ENCODE measurements at places on chromosomes 6 and 20.
A peak's percentile ranks its signal among the peaks of the same experiment; 100 is the strongest.

DNA sequence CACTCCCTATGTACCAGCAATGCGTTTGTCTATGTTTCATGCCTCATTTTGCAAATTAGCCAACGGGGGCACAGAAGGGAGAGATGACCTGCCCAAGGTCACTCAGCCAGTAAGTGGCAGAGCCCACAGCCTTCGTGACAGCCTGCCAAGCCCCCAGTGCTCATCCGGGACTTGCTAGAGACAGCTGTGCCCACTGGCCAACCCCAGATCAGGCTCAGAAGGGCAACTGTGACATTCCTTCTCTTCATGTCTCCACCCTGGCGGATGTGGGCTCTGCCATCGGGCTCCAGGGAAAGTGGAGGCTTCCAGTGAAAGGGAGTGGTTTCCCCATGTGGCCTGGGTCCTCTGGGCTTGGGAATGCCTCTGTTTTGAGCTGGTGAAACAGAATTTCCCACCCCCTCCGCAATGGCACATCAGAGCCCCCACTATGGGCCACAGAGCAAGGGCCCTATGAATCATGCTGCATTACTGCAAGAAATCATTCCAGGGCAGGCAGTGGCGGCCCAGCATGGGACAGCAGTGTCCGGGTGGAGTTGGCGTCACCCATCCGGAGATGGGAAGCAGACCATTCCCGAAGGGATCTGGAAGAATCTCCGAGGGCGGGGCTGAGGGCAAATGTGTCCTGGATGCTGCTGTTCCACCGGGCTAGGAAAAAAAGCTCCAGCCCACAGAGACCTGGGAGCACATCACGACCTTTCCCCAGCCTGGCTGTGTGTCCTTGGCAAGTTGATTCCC, 9.1 kb downstream of the RSPO4 start:
- no peak for DNase-seq

DNA sequence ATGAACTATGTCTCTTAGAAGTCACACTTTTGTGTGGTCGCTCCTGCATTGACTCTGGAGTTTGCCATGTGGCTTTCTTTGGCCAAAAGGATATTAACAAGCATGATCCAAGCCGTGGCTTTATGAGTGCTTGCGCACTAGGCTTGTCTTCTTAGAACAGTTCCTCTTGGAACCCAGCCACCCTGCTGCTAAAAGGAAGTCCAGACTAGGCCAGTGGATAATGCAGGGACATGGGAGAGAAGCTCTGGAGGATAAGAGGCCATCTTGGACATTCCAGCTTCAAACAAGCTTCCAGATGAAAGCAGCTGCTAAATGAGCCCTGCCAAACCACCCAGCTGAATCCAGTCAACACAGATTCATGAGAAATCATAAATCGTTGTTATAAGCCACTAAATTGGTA, 346.4 kb downstream of the CDC5L start:
- DNase-seq: no peak

- DNase-seq: no peak
Measured at GRCh38 chr6:150452428-150453243, 83.8 kb downstream of the IYD start.

GRCh38 chr6:159494586-159494972, 198.5 kb downstream of the SOD2 start:
- DNase-seq: no peak

DNA sequence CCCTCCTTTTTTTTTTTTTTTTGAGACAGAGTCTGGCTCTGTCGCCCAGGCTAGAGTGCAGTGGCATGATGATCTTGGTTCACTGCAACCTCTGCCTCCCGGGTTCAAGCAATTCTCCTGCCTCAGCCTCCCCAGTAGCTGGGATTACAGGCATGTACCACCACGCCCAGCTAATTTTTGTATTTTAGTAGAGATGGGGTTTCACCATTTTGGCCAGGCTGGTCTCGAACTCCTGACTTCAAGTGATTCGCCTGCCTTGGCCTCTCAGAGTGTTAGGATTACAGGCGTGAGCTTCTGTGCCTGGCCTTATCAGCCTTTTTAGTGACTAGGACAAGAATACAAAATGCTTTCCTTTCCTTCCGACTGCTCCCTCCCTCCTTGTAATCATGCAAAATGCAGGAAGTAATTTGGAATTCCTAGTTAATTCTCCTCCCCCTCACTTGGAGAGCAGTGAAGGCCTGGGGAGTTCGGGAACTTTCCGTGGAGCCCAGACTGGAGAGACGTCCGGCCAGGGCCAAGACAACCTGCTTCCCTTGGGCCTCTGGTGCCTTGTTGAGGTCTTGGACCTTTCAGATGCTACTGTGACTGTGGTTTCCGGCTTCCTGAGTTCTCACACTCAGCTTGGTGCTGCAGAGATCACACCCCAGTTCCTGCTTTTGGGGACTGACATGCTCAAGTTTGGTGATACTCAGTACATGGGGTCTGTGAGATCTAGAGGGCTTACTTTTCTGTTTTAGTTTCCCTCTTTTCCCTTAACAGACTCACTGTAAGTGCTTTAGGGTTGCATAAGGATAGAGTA, 3.9 kb upstream of the PHF20 start:
- DNase-seq: peak; percentile 67

DNA sequence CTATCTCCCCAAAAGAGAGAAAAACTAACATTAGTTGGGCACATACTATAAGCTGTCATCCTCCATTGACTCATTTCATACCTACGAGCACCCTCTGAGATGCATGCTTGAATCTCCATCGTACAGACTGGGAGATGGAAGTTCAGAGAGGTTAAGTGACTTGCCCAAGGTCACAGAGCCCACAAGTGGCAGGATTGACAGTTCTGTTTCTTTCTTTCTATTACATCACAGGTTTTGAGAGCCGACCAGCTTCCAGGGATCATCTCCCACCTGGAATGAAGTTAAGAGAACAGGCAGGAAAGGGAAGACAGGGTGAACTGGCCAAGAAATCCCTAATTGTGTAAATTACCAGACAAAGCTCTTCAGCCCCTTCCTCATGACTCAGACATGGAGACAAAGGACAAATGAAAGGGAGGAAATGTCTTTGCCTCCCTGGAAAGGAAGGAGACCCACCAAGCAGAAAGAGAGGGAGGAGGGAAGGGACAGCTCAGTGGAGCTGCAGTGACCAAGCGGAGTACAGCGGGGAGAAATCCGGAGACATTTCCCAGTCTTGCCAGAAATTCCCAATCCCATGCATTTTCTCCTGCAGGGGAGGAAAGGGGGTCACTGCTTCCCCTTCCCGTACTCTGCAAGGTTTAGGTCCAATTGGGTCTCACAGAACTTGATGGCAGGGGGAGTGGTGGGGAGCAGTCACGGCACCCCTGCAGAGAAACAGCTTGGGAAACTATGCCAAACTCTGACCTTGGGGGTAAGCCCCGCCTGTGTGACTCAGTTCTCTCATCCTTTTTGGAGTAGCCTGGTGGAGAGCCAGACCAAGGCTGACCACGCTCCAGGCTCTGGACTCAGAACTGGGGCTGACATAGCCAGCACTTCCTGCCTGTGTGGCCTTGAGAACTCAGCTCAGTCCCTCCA, 154.3 kb downstream of the ANKRD60 start:
- DNase-seq: no peak

GRCh38 chr6:137115658-137116057, 57.8 kb downstream of the IL22RA2 start:
- no peak for DNase-seq

GRCh38 chr6:161658211-161658610, 384.4 kb upstream of the AGPAT4 start:
- DNase-seq: no peak

GRCh38 chr20:61405007-61405406, 152.9 kb downstream of the CDH4 start:
- DNase-seq: no peak

DNA sequence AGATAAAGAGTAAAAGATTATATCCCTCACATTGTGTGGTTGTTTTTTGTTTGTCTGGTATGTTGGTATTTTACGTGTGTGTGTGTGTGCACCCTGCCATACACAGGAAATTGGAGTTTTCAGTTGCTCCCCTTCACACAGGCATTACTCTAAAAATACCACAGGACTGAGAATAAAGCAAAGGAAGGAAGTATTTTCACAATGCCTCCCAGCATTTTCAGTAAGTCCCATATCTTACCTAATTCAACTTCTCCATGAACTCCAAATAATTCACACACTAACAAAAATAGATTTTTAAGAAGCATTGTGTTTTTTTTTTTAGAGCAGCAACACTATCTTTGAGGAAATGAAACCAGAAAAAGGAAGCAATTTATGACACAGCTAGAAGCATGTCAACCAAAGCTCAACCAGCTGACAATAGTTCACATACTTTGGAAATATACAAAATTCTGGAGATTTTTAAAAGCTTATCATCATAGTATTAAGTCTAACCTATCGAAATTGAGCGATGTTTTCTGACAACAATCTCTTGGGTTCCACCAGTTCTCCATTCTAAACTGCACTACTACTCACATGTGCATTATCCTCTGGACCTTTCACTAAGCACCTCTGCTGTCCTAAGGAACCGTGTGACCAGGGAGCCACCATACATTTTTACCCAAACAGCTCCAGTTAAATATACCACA, 2.1 kb downstream of the UBE2J1 start:
- DNase-seq: no peak

GRCh38 chr6:113377362-113377942, 479.7 kb upstream of the MARCKS start:
- no peak for DNase-seq

DNA sequence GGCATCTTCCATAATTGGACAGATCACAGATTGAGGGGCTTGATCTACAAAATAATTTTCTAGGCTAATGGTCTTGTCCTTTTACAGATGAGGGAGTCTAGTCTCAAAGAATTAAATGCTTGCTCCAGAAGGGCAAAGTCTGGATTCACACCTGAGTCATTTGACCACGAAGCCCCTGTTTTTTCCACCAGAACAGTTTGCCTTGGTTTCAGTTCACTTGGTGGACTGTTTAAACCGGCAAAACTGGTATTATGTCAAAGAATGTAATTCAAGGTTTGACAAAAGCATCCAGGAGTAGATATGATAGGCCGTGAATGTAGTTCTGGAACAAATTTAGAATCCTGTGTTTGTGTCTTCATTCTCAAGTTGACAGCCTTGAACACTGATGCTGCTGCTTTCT, 3.3 kb downstream of the MYO6 start:
- no peak for DNase-seq

GRCh38 chr6:29146179-29146578, 24.5 kb upstream of the OR2J2 start:
- no peak for DNase-seq

DNA sequence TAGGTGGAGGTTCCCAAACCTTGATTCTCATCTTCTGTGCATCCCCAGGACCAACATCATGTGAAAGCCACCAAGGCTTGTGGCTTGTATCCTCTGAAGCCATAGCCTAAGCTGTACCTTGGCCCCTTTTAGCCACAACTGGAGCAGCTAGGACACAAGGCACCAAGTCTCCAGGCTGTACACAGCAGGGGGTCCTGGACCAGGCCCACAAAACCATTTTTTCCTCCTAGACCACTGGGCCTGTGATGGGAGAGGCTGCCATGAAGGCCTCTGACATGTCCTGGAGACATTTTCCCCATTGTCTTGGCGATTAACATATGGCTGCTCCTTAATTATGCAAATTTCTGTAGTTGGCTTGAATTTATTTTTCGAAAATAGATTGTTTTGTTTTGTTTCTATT, 114.8 kb upstream of the LAMA2 start:
- no peak for DNase-seq

DNA sequence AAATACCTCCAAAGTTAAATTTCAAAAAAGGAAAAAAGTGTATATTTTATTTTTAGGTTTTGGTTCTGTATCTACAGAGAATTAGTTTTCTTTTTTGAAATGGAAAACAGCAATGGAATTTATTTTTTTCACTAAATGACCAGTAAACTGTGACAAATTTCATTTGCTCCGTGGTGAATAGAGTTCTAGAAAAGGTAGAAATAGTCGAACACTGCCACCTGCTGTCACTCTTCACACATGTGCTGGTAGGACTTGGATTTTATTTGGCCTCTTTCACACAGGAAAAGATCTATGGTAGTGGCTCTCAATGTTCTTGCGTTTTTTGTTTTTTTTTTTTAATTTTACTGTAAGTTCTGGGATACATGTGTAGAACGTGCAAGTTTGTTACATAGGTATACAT, 312.5 kb downstream of the EYA4 start:
- peak; percentile 7 for DNase-seq

GRCh38 chr20:57940868-57941522, 231.2 kb upstream of the PMEPA1 start:
- no peak for DNase-seq

- no peak for DNase-seq
Measured at GRCh38 chr6:135624402-135625295, 127.1 kb upstream of the AHI1 start.

DNA sequence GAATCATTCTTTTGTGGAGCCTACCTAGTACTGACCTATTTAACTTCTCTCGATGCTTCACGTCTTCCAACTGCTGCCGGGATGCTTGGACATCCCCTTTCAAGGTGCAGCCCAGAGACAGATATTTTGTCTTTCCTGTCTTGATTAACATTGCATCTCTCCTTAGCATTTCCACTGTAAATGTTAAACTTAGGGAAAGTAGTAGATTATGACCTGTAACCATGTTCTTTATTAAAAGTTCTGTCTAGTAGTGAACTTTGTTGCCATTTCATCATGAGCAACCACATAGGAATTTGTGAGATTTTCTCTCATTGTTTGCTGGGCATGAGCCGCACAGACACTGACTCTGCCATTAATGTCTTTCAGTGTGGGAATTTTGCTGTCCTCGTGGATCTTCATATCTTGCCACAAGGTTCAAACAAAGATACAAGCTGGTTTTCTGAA, 117.9 kb downstream of the JAG1 start:
- DNase-seq: no peak

GRCh38 chr6:144736763-144737162, 451.6 kb downstream of the UTRN start:
- no peak for DNase-seq

DNA sequence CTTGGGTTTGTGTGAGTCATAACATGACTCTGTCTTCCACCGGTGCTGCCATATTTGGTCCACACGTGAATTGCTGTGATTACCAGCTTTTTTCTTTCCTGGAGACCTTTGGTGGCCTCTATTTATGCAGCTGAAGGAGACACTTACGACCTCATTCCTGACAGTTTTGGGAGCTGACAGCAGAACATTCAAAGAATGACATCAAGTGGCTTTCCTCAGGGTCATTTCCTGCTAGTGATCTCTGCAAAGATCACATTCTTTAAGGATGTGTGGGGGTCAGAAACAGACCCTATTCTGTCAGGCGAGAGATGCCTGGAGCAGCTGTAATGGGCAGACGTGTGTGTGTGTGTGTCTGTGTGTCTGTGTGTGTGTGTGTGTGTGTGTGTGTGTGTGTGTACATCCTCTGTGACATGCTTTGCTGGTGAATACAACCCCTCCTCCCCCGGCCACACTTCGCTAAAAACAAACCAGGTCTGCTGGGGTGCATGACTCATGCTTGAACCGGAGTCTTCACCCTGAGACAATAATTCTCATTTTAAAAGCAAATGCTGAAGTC, 115.6 kb downstream of the TMEM170B start:
- peak; percentile 18 for DNase-seq
